CD4-positive, alpha-beta T cell treated with Interleukin-4 for 1 hour (primary cell): ENCODE measurements at places on chromosomes 6 and 20.

- no peak for DNase-seq
Observed at GRCh38 chr6:10310330-10310653, 104.6 kb downstream of the TFAP2A start.

DNA sequence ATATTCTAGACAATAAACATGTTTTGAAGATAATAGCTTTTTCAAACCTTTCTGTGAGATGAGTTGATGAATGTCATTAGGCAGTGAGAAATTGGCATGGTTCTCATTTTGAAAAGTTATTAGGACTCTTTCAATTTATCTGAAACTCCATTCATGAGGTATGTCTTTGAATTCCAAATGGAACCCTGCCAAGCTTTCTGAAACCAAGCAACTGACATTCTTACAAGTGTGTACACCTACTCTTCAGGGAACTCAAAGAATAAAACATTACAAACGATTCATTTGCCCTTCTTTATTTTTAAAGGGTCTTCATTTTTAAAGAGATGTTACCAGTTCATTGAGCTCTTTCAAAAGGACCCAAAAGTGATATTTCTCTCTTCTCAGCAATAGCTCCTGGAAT is 2.1 kb upstream of the TRDN start:
- no peak for DNase-seq

- no peak for DNase-seq
Observed at GRCh38 chr6:123562677-123563076, 74.1 kb downstream of the TRDN start.

DNA sequence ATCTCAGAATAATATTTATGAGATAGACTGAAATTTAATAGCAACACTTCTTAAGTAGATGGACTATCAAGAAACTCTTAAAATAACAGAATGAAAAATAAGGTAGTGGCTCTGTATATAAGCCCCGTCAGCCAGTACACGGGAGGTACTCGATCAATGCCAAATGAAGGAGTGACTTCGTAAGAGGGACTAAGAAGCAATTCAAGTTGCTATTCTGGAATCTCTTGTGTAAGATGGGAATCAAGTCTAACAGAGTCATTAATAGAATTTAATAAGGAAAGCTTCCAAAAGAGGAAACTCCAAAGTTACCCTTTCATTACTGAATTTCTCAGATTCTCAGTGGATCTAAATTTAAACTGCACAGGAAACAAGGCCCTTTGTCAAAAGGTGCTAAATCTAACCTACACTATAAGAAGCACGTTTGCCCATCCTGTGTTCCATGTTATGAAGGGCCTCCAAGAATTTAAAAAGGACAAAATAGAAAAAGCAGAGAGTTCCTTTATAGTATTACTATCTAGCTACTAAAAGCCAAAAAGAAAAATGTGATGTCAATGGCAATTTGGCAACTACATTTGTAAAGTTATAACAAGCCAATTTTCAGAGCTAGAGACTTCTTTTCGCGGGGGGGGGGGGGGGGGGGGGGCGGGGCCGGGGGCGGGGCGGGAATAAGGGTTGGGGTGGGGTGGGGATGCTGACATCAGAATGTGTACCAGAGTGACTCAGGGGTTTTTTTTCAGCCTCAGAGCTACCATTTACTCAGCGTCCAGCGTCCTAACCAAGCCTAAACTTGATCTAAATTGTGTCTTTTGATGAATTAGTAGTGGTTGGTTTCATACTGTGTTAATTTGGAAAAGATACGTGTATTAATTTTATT is 200.6 kb downstream of the GMPR start:
- peak; percentile 58 for DNase-seq

DNA sequence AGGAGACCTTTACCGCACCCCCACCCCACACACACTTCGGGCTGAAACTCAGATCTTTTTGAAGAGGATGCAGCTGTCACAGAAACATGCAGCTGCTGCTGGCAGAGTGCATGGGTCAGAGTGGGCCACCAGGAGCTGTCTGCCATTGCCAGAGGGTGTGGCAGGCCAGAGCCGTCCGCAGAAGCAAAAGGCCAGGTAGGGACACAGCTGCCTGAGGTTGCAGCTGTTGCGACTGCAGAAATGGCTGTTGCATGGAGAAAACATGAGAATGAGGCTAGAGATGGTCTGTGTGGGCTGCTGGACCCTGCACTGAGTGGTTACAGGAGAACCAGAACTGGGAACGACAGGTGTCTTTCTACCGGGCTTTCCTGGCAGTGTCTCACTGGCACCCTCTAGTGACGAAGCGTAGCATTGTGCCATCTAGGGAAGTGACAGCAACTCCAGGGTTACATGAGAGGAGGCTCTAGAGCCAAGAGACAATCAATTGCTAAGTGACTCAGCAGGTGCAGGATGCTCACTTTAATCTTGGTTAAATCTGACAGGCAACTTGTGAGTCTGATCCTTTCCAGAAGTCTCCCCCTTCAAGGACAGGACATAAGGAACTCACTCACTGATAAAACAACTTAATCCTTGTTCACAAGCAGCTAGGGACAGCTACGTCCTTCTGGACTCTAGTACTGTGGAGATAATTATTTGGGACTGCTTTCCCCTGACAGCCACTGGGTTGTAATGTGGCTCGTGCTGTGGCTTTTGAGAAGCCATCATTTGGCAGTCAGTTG is 29.1 kb upstream of the SERPINB9 start:
- DNase-seq: peak; percentile 90

GRCh38 chr6:98980819-98981218 is 33.1 kb upstream of the FBXL4 start:
- no peak for DNase-seq

DNA sequence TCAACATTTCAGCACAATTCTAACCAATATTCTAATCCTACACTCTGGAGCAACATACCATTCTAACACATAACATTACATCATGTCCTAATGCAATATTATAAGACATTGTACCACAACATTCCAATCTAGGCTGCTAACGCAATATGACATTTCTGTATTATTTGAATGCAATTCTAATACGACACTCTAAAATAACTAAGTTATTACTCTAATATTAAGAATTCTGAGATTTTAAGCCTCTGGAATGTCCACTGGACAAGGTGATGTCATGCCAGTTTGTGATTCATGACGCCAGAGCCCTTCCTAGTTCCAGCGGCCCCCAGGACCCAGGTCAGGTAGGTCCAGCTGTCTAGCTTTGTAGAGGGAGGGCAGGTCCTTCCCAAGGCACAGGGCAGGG is 69.7 kb upstream of the SIRPA start:
- no peak for DNase-seq

- no peak for DNase-seq
Observed at GRCh38 chr6:136324686-136325380, 35.2 kb upstream of the BCLAF1 start.

DNA sequence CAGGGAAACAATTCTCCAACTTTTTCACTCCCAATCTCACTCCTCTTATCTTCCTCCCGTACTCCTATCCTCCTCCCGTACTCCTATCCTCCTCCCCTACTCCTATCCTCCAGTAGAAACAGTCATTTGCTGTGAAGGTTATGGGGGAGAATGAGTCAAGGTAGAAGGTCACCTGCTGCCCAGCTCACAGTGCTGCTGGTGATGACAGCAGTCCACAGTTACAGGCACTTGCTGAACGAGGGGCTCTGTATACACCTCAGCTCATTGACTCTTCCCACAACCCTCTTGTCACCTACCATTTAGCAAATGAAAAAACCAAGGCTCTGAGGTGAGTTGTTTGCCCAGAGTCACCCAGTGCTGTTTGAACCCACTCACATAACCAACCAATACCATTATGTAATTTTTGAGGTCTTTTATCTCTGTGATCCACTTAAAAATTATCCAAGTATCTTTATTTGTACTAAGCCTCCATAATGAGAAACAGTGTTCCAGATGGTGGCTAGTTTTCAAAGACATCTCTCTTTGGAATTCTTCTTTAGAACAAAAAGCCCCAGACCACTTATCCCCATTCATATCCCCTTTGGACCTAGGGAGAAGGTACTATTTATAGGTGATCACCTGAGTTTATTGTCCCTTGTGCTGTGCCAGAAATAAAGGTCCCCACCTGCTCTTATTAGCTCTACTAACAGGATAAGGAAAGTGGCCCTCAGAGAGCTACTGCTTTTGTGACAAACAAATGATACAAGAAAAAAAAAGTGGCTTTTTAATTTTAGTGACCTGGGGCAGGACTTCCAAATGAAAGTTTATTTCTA is 53.2 kb downstream of the PTPN1 start:
- DNase-seq: no peak

- DNase-seq: no peak
Observed at GRCh38 chr6:111552241-111552744, 53.4 kb downstream of the TRAF3IP2 start.

GRCh38 chr6:87093651-87094050 is 1.3 kb downstream of the CGA start:
- DNase-seq: no peak

GRCh38 chr6:10441004-10441654 is 26.3 kb upstream of the TFAP2A start:
- no peak for DNase-seq

DNA sequence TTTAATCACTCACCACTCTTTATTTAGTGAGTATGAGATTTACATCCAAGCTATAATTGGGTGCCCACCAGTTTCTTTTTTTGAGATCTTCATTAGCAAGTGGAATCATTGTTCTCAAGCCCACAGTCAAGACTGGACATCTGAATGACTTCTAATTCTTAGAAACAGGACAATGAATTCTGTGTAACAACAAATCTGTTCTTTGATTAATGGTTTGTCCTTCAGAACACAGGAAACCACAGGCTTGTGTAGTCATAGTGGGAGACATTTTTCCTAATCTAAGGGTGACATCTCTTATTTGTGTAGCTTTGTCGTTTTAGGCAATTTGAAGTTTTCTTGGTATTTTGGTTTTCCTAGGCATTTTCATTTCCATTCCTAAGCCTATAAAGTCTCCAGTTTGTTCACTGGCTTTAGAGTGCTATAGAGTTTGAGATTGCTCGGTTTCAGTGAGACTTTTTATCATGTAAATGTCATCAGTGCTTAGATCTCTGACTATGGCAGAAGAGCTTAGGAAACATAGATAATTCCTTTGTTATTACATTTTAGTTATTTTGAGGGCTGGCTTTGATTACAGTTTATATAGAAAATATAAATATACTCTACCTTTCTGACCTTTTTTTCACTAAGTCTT is 903.9 kb upstream of the MAP3K7 start:
- DNase-seq: no peak

DNA sequence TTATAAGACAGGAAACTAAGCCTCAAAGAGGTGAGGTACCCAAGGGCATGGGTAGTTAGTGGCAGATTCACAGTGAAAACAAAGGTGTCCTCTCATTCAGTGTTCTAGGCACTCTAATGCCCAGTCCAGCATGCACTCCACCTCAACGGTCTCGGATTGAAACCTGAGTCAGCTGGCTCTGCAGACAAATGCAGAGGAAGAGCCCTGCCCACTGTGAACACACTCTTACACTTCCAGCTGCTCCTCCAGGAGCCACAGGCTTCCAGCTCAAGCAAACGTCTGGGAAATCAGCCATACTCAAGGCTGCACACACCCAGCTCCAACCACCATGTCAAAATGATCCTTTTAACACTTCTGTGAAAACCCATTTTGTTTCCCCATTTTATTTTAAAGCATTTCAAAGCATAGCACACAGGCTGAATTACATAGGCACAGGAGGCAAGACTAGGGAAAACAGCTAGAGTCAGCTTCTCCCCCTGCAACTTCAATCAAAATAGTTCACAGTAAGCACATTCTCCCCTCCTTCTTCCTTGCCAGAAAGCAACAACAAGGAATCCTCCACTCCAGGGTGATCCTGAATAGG is 3.0 kb upstream of the IL17A start:
- no peak for DNase-seq

GRCh38 chr20:2401527-2401926 is 20.8 kb downstream of the TGM6 start:
- no peak for DNase-seq

- no peak for DNase-seq
Observed at GRCh38 chr6:39518221-39518620, 195.7 kb upstream of the KCNK16 start.

GRCh38 chr20:2327620-2328555 is 32.1 kb downstream of the TGM3 start:
- DNase-seq: no peak

DNA sequence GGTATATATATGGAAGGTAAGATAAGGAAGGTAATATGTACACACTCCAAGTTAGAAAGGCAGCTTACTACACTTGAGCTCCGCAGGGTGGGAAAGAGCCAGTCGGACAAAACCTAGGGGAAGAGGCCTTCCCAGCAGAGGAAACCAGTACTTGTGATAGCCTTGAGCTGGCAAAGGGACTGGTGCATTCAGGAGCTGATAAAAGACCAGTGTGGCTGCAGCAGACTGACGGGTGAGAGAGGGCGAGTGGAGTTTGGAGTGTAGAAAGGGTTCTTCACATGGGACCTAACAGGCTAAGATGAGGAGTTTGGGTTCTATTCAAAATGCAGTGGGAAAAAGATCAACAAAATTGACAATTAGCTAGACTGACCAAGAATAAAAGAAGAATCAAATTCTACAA is 49.3 kb upstream of the KIF13A start:
- DNase-seq: no peak

- DNase-seq: peak; percentile 58
Observed at GRCh38 chr20:53926428-53927028, 143.9 kb downstream of the BCAS1 start.

- no peak for DNase-seq
Observed at GRCh38 chr6:1586861-1587450, 22.8 kb upstream of the FOXC1 start.

DNA sequence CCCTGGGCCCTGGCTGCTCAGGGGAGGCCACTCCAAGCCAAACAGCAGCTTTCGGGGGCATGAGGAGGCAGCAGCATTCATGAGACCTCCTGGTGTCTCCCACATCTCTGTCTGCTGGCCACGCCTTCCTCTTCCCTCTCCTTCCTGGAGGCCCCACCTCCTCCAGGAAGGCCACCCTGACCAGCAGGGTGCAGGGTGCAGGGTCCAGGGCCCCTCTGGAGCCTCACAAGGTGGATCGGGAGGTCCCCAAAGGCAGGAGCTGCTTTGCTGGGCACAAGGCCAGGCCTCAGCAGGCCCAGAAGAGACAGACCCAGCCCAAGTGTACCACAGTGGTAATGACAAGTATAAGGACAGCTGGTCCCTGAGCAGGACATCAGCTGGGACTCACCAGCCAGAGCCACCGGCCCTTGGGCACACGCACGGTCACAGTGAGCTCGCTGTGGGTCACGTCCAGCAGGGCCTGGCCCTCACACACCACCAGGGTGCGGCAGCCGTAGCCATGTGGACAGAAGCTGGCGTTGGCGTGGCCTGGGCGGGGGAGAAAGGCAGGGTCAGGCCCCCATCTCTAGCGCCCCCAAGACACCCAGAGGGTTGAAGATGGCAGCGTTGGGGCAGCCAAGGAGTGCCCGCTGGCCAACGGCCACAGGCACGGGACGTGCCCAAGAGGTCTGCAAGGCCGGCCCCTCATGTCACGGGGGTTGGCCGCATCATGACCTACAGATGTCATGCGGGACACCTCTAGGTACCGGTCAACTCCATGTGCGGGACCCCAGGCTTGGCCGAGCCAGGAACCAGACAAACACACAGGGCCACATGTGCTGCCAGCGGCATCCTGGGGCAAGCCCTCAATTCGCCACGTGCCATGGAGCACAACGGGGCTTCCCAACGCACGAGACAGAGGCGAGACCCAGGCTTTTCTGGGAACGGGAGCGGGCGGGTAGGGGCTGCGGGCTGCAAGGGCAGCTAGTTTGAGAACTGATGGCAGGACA is 26.9 kb downstream of the ADRM1 start:
- DNase-seq: no peak

GRCh38 chr6:115001731-115002350 is 659.0 kb upstream of the HS3ST5 start:
- peak; percentile 33 for DNase-seq
